ENCODE measurements at places on chromosomes 13 and 19. TPM values are rescaled to one million over a fixed set of nuclear protein-coding genes. Genes with fewer than 3 reads are reported as not detected.
A peak's percentile ranks its signal among the peaks of the same experiment; 100 is the strongest.

The RUVBL2 gene
- 155 TPM for total RNA-seq

The SLC7A9 gene
- 0.14 TPM for total RNA-seq

The KIR2DL3 gene
- total RNA-seq = not detected

The ALOX5AP gene
- 24.9 TPM for total RNA-seq

The ZNF730 gene
- 2.1 TPM for total RNA-seq

DNA sequence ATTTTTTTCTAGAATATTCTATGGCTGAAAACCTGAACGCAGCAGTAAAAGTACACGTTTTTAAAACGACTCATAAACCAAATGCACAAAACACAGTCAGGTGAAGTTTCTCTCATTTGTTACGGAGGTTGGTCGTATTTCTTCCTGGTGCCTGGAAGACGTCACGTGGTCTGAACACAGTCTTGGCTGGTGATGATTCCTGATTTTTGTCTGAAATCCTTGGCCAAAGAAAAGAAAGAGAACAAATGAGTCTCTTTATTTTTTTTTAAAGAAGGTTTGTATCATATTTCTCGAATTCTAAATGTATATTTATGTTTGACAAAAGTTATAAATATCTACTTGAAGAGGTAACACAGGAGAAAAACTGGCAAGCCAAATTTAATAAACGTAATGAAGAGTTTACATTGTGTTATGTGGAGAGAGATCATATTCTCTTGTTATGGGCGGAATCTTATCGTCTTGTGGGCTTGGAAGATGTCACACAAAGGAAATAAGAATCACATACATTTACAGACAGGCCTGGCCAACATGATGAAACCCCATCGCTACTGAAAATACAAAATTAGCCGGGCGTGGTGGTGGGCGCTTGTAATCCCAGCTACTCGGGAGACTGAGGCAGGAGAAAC lies 10.0 kb upstream of the PNMA8A start:
- no peaks in the 10 kb centered on the region for H3K36me3 ChIP-seq
- peaks cover 5% of the 10 kb centered on the region for H3K4me1 ChIP-seq
- DNase-seq = no peak
- H3K27ac ChIP-seq = no peak overlapping the region
- H3K27me3 ChIP-seq = peaks cover 34% of the 10 kb centered on the region

GRCh38 chr13:27976362-27977091 lies 7.4 kb upstream of the CDX2 start:
- no peak overlapping the region for H3K27ac ChIP-seq
- no peaks in the 10 kb centered on the region for H3K36me3 ChIP-seq
- DNase-seq = no peak
- peaks cover 15% of the 10 kb centered on the region for H3K4me1 ChIP-seq

DNA sequence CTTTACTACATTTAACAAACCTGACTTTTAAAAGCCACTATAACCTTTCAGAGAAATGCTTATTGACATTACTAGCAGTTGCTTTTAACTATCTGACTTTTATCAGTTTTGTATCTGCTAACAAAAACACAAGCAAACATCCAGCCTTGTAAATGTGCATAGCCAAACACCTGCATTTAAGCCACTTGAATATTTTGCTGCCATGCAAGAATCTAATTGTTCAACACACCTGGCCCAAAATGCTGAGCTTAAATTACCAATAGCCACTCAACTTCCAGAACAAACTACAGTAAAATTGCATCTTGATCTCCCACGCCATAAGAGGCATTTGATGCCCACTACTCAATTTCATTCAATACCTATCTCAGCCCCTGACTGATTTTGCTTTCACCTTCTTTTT lies 9.3 kb downstream of the ZIC5 start:
- H3K27me3 ChIP-seq = peaks cover 70% of the 10 kb centered on the region
- no peak for DNase-seq
- H3K4me3 ChIP-seq = no peak overlapping the region
- no peaks in the 10 kb centered on the region for H3K36me3 ChIP-seq

- peak within 1 kb of the TSS; percentile 97 for H3K27ac ChIP-seq
- peak; percentile 85 for DNase-seq
- H3K36me3 ChIP-seq = peaks cover 16% of the 10 kb centered on the region
- H3K27me3 ChIP-seq = peaks cover 29% of the 10 kb centered on the region
Measured at GRCh38 chr19:45404557-45405434, at the start of gene PPP1R13L. TSS of gene PPP1R13L (minus strand) at chr19:45405069. CDS start at chr19:45398318, 6,751 bp downstream.

DNA sequence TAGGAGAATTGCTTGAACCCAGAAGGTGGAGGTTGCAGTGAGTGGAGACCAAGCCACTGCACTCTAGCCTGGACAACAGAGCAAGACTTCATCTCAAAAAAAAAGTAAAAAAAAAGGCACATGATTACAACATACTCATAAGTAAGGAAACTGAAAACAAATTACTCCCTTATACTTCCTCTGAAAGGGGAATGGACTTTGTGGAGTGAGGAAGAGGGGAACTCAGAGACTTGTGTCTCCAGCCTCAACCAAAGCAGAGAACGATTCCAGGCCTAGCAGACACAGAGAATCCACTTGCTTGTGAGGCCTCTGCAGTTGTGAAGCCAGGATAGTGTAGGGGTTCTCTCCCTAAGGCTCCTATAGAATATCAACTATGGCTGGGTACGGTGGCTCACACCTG lies 4.3 kb upstream of the LATS2 start:
- H3K27ac ChIP-seq = no peak overlapping the region
- DNase-seq = no peak
- peaks cover 12% of the 10 kb centered on the region for H3K27me3 ChIP-seq
- H3K4me1 ChIP-seq = no peaks in the 10 kb centered on the region
- peaks cover 1% of the 10 kb centered on the region for H3K36me3 ChIP-seq

GRCh38 chr13:100648354-100648753 lies 26.2 kb downstream of the TMTC4 start:
- no peaks in the 10 kb centered on the region for H3K4me1 ChIP-seq
- peaks cover 7% of the 10 kb centered on the region for H3K36me3 ChIP-seq
- no peaks in the 10 kb centered on the region for H3K27me3 ChIP-seq
- H3K27ac ChIP-seq = no peak overlapping the region

GRCh38 chr19:53903055-53903680 lies 5.9 kb upstream of the CACNG7 start:
- H3K27me3 ChIP-seq = peaks cover 61% of the 10 kb centered on the region
- H3K36me3 ChIP-seq = no peaks in the 10 kb centered on the region
- H3K4me3 ChIP-seq = no peak overlapping the region

DNA sequence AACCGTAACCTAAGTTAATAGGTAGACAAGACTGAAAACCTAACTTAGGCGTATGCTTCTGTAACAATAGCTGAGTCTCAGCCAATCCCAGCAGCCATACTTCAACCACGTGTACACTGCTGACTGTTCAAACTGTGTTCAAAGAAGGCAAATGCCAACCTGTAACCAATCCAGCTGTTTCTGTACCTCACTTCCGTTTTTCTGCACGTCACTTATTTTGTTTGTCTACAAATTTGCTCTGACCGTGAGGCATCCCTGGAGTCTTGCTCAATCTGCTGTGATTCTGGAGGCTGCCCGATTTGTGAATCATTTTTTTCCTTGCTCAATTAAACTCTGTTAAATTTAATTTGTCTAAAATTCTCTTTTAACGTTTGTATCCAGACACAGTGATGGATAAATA lies 59.2 kb downstream of the EDNRB start:
- H3K36me3 ChIP-seq = no peaks in the 10 kb centered on the region
- no peak overlapping the region for H3K4me3 ChIP-seq
- no peak overlapping the region for H3K27ac ChIP-seq
- no peaks in the 10 kb centered on the region for H3K4me1 ChIP-seq
- H3K27me3 ChIP-seq = peaks cover 9% of the 10 kb centered on the region
- DNase-seq = no peak

GRCh38 chr13:25247360-25247759 lies 39.9 kb downstream of the MTMR6 start:
- H3K27me3 ChIP-seq = no peaks in the 10 kb centered on the region
- H3K4me1 ChIP-seq = no peaks in the 10 kb centered on the region
- no peak for DNase-seq
- H3K4me3 ChIP-seq = no peak overlapping the region

- peaks cover 43% of the 10 kb centered on the region for H3K4me1 ChIP-seq
- H3K4me3 ChIP-seq = peak overlapping the region; percentile 45
- DNase-seq = no peak
- H3K27me3 ChIP-seq = peaks cover 5% of the 10 kb centered on the region
Measured at GRCh38 chr19:54369082-54369687, 4.5 kb upstream of the LAIR1 start.

- H3K4me3 ChIP-seq = no peak overlapping the region
- peaks cover 3% of the 10 kb centered on the region for H3K4me1 ChIP-seq
- peak overlapping the region; percentile 20 for H3K27ac ChIP-seq
- H3K27me3 ChIP-seq = no peaks in the 10 kb centered on the region
- peak; percentile 14 for DNase-seq
Measured at GRCh38 chr19:47124937-47125668, 5.5 kb upstream of the SAE1 start.

DNA sequence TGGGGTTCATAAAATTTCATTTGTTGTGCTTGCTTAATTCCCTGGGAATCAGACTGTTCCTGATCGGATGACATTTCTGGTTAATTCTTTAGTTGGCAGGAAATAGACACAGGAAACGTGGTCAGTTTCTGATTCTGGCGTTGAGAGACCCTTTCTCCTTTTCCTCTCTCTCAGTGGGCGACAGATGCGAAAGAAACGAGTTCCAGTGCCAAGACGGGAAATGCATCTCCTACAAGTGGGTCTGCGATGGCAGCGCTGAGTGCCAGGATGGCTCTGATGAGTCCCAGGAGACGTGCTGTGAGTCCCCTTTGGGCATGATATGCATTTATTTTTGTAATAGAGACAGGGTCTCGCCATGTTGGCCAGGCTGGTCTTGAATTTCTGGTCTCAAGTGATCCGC lies 10.8 kb downstream of the LDLR start:
- H3K36me3 ChIP-seq = peaks cover 74% of the 10 kb centered on the region
- no peaks in the 10 kb centered on the region for H3K27me3 ChIP-seq
- DNase-seq = no peak

- no peak overlapping the region for H3K4me3 ChIP-seq
- no peak for DNase-seq
- H3K36me3 ChIP-seq = peaks cover 52% of the 10 kb centered on the region
- peaks cover 40% of the 10 kb centered on the region for H3K4me1 ChIP-seq
- H3K27ac ChIP-seq = no peak overlapping the region
Measured at GRCh38 chr19:47352095-47352494, 3.0 kb downstream of the DHX34 start.

DNA sequence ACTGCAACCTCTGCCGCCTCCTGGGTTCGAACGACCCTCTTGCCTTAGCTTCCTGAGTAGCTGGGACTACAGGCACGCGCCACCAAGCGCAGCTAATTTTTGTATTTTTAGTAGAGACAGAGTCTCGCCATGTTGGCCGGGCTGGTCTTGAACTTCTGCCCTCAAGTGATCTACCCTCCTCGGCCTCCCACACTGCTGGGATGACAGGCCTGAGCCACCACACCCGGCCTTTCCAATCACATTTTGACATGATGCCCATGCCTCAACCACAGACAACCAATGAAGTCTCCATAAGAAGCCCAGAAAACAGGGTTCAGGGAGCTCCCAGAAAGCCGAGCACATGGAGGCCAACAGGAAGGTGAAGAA lies 11.7 kb downstream of the RAB20 start:
- H3K4me3 ChIP-seq = no peak overlapping the region
- no peaks in the 10 kb centered on the region for H3K27me3 ChIP-seq
- H3K36me3 ChIP-seq = peaks cover 7% of the 10 kb centered on the region

Measured in activated CD4-positive, alpha-beta T cell treated with anti-CD3 and anti-CD28 coated beads for 36 hours (primary cell).